ENCODE measurements at places on chromosomes 6 and 20. TPM values are rescaled to one million over a fixed set of nuclear protein-coding genes. Genes with fewer than 3 reads are reported as not detected.

NKAIN4 gene
- total RNA-seq, result not detected

UST gene
- total RNA-seq, result 14.2 TPM

RHAG gene
- 2.5 TPM for total RNA-seq

BPI gene
- total RNA-seq, result not detected

ELOVL4 gene
- 2.9 TPM for total RNA-seq

- DNase-seq, result no peak
Measured at GRCh38 chr6:37020381-37020780, 14.9 kb downstream of the FGD2 start.

DNA sequence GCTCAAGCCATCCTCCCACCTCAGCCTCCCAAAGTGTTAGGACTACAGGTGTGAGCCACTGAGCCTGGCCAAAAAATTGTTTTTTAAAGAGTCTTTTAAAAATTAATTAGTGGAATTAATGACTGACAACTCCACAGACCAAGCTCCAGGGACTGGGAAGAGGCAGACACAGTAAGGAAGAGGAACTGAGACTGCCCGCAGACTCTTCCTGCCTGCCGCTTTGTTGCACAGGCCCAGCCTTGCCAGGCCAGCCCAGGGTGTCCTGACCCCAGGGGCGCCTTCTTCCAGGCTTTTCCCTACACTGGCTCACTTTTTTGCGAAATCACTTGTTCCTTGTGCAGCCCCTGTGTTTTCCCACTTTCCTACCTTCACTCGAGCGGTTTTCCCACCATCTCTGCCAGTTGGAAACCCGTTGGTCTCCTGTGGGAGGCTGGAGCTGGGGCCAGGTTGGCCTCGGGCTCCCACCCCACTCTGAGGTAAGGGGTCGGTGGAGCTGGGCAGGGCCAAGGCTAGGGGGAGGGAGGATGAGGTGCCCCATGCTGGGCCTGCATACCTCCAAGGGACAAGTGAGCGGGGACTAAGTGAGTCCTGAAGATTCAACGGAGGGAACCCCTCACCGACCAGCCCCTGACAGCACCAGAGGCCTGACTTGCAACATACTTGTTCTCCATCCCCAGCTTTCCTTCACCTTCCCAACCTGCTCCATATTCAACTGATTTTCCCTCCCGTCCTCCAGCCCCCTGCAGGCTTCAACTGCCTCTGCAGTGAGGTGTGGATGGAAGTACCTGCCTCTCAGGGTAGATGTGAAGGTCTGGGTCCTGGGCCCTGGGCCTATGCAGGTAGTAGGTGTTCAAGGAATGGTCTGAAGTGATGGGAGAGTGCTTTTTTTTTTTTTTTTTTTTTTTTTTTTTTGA lies 23.5 kb upstream of the SMIM29 start:
- DNase-seq, result no peak

DNA sequence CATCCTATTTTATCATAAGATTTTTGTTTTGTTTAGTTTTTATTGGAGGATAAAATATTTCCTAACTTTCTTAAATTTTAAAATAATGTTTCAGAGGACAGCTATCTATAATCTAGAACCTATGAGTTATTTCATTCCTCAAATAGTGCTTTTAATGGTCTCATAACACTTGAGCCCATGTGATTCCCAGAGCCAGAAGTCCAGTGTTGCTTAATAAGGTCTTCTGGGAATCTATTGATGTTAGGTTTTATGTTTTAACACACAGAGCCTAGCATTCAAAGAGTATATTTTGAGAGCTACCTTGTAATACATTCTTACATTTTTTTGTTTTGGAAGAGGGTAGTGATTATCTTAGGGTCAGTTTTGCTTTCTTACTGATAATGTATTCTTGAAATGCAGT lies 200.2 kb downstream of the CENPW start:
- DNase-seq, result no peak

DNA sequence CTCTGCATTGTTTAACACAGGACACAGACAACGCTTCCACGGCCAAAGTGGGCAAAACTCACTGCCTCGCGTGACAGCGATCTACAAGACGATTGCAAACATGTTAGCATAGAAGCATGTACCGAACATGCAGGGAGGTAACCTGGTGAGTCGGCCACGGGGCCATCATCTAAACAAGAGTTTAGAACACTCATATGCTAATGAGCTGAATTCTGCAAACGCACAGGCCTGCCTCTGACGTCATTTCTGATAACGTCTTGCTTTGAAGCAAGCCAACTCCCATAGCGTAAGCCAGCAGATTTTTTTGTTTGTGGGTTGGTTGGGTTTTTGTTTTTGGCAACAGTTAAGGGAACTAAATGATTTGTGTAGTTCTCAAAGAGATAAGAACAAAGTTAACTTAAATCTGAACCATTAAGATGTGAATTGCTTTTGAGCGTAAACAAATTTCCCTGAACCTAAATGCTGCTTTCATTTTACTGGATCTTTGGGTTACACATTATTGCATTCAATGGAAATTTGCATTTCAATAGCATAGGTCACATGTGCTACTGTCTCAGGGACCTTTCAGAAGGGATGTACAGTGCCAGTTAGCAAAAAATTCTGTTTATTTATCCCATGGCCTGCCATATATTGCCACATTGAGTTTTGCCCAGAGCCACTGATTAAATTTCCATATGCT lies 184.5 kb upstream of the PDE10A start:
- DNase-seq, result no peak

DNA sequence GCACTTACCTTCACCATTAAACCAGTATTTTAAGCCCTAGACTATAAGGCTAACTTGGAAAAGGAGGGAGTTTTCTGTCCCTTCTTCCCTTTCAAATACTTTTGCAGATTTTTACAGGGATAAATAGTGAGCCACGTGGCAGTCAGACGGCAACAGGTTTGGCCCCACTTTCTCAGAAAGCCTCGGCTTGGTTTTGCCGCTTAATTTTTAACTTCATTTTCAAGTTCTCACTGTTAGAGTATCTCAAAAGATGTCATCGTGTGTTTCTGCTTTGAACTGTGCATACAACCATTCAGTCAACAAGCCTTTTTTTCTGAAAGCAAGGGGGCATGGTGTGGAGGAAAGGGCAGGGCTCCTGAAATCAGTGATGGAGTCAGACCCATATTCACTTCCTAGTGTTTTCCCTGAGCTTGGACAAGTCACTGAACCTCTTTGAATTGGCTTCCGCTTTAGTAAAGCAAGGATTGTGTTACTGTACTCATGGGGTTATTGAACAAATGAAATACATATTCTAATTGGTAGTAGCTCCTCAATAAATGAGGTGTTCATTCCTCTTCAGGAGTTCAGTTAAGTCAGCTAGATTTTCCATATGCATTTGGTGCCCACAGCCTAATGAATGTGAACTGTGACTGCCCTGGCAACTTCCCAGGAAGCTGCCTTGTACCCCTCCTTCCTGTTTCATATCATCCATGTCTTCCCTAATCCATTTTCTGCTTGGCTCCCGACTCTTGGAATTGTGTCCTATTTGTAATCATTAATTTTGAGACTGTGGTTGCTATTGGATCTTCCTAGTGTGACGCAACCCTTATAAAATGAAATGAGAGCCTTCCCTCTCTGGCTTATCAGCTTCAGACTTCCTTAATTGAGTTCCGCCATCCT lies at the start of gene SLC17A2:
Gene SLC17A2 (minus strand): TSS at position 160 of the 879 bp plus-strand sequence. CDS start 4,895 bp downstream, outside the sequence.
- DNase-seq, result no peak

DNA sequence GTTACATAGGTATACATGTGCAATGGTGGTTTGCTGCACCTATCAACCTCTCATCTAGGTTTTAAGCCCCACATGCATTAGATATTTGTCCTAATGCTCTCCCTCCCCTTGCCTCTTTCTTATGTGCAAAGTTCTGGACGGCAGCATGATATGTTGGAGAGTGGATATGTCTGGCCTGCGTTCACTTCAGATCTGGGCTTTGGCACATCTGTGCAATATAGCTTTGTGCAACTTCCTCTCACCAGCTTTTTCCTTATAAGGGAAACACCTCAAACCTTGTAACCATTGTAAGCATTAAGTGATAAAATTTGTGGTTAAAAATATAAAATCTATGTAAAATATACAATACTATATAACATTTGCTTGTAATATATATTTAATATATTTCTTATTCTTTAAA lies 288.0 kb downstream of the PHACTR1 start:
- no peak for DNase-seq

- no peak for DNase-seq
Measured at GRCh38 chr6:114747995-114748625, 405.3 kb upstream of the HS3ST5 start.

DNA sequence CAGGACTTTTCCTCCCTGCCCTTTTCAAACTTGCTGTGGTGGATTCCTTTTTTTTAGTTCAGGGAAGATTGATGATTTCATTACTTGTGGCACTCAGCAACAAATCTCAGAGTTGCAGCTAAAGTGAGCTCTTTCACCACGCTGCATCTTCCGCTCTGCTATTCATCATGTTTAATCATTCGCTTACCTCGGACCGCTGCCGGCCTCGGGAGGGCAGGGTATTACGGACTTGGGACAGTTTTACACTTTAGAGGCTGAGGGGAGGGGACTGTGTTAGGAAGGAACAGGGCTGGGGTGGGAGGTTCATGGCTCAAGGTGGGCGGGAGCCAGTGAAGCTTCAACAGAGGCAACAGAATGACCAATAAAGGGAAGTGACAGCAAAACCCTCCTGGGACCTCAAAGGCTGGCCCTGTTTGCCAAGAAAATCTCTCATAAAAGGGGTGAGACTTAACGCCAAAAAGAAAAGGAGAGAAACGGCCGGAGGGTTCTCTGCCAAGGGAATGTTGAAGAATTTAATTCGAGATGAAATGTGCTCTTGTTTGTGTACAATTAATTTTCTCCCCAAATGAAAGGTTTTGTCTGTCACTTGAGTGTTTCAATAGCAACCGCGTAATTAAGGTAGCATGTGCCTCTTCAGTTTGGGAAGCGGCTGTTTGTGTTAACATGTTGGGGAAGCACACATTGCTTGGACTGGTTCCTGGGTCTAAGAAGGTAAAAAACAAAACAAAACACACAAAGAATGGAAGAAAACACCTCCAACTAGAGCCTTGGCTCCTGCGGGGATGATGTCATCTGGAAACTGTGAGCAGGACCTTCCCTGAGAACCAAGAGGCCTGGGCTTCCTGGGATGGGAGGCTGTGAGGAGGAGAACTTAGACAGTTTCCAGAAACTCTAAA lies 72.5 kb upstream of the SULF2 start:
- DNase-seq, result no peak

GRCh38 chr20:47588158-47588557 lies 86.5 kb downstream of the NCOA3 start:
- no peak for DNase-seq

DNA sequence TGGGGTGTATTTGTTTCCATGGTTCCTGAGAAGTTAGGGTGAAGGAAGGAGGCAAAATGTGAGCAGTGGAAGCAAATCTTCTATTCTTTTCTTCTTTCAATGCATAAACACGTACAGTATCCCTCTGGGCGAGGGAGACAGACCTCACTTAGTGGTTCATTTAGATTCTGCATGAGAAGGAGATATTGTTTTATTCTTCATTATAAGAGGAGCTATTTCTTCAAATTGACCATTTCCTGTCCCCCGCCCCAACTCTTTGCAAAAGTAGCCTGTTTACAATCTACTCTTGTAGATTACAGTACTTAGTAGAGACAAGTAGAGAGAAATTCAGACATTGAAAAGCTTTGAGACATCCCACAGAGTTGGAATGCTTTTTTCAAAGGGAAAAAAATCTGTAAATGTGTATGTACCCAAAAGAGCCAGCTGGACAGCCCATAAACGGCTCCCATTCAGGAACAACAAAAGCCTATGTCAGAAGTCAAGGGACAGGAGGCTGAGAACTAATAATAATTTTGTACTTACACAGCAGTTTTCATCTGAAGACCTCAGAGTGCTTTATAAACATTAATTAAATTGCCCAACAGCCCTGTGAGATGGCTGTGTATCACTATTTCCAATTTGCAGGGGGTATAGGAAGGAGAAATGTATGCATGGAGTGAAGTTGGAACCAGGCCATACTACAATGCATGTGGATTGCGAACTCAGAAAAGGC lies 23.9 kb downstream of the CD83 start:
- DNase-seq, result no peak

- DNase-seq, result no peak
Measured at GRCh38 chr6:25405442-25405841, 126.3 kb downstream of the CARMIL1 start.

- DNase-seq, result no peak
Measured at GRCh38 chr20:23305098-23305497, 45.5 kb upstream of the NXT1 start.

GRCh38 chr6:127186889-127187288 lies 68.4 kb downstream of the RSPO3 start:
- DNase-seq, result no peak

- DNase-seq, result no peak
Measured at GRCh38 chr20:22339946-22340345, 244.4 kb downstream of the FOXA2 start.

DNA sequence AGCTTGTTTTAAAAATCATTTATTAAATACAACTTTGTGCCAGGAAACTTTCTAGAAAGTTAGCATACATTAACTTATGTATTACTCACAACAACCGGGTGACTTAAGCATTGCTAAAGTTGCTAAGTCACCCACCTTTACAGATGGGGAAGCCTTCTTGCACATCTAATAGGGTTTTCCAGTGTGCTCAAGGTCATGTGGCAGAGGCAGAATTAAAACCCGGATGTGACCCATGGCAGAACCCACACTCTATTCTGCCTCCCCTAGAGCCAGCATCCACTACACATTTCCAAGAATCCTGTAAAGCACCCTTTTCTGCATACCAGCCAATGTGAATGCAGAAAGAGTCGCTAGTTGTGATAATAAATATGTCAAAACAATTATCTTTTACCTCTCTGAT lies 13.4 kb downstream of the LINC00237 start:
- DNase-seq, result no peak

GRCh38 chr6:40413239-40413638 lies 173.9 kb downstream of the LRFN2 start:
- no peak for DNase-seq

GRCh38 chr6:42227173-42227850 lies 9.7 kb upstream of the MRPS10 start:
- no peak for DNase-seq

- DNase-seq, result no peak
Measured at GRCh38 chr20:22814471-22815205, 220.5 kb upstream of the SSTR4 start.

DNA sequence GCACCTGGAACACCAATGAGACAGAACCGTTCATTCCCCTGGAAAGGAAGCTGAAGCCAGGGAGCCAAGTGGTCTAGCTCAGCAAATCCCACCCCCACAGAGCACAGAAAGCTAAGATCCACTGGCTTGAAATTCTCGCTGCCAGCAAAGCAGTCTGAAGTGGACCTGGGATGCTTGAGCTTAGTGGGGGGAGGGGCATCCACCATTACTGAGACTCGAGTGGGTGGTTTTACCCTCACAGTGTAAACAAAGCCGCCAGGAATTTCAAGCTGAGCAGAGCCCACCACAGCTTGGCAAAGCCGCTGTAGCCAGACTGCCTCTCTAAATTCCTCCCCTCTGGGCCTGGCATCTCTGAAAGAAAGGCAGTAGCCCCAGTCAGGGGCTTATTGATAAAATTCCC lies 53.1 kb downstream of the KIF16B start:
- DNase-seq, result no peak
